RPMI7951 (cell line): ENCODE measurements at places on chromosomes 16 and 17. TPM values are rescaled to one million over a fixed set of nuclear protein-coding genes. Genes with fewer than 3 reads are reported as not detected.

GRCh38 chr16:82061861-82062525 lies 26.9 kb downstream of the HSD17B2 start:
- DNase-seq, result peak; percentile 62

DNA sequence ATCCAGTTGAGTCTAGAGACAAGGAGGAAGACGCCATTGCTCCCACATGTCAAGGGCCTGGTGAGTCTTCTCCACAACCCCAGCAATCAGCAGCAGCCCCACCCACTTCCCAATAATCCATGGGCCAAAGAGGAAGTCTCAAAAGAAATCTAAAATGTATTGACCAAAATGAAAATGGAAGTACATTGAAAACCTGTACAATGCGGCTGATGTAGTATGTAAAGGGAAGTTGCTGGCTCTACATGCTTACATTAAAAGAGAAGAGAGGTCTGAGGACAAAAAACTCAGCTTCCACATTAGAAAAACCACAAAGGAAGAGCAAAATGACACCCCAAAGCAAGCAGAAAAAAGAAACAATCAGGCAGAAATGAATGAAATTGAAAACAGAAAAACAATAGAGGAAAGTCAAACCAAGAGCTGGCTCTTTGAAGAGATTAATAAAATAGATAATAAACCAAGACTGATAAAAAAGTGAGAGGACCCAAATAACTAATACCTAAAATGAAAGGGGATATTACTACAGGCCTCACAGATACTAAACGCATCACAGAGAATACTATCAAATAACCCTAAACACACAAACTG lies 100.6 kb upstream of the METRNL start:
- DNase-seq, result no peak

DNA sequence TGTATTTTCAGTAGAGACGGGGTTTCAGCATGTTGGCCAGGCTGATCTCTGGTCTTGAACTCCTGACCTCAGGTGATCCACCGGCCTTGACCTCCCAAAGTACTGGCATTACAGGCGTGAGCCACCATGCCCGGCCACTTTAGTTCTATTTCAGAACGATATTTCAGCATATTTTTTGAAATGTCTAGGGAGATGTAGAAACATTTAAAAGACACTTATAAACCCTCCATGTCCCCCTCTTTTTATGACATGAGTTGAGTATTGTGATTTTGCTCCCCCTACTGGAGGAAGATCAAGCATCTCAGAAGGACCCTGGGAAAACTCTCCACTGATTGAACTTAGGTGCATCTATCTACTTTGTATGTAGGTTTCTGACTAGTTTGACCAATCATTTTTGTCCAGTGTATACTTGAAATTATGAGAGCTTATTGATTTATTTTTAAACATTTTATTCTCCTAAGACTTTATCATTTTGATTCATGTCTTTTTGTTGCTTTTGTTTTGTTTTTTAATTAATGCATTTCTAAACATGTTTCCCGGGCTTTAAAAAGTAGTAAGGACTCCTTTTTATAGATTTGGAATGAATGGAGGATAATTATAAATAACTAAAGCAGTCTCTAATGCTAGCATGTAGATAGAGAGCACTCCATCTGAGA lies 105.1 kb downstream of the CHD9 start:
- DNase-seq, result peak; percentile 57

KCNJ16 gene
- not detected in 2 replicates for total RNA-seq
